Stimulated activated CD8-positive, alpha-beta memory T cell treated with anti-CD3 and anti-CD28 coated beads, Interleukin-15, amount 100 ng/mL, for 48 hours (primary cell): ENCODE measurements at places on chromosomes 5 and 9.

GRCh38 chr9:36941441-36941840, 92.6 kb downstream of the PAX5 start:
- DNase-seq = no peak

DNA sequence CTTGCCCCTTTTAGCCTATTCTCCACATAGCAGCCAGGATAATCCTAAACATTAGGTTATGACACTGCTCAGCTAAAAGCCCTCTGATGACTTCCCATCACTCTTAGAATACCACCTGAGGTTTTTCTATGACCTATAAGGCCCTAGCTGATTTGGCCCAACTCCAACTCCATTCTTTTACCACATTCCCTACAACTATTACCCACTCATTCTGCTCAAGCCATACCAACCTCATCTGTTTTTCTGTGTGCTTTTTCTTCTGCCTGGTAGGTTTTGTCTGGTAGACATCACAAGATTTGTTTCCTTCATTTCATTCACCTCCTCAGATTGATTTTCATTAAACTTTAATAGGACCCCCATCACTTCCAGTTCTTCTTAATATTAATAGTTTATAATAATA, 12.5 kb upstream of the FCHO2 start:
- DNase-seq = no peak

DNA sequence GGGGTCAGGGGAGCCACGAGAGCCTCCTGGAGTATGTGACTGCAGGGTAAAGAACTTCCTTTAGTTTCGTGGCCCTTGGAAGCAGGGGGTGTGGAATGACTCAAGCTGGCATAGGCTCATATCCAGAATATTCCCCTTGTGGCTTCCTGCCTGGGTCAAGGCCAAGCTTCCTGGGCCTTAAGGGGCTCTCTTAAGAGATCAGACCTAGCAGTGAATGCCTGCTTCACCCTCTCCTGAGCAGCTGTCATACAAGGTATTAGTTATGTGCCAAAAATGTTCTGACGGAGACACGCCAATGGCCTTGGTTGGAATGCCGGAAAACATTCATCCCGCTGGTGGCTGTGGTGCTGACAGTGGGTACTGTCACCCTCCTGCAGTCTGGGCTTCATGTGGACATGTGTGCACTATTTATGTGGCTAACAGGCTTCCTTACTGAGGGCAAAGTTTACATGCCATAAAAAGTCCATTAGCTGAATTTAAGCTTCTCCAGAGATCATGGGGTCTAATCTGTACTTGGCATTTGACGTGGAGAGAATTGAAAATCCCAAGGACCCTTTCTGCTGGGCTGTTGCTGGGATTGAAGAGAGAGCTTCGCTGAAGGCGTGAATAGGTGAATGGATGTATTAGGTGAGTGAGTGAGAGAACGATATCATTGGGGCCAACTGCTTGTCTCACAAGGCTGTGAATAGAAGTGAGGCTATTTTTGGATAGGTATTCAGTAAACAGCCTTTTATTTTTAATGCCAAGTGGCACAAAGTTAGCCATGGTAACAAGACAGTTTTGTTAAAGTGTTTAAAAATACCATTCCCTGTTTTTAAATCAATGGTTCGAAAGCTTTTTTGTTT, 156.8 kb downstream of the MACROH2A1 start:
- DNase-seq = no peak

DNA sequence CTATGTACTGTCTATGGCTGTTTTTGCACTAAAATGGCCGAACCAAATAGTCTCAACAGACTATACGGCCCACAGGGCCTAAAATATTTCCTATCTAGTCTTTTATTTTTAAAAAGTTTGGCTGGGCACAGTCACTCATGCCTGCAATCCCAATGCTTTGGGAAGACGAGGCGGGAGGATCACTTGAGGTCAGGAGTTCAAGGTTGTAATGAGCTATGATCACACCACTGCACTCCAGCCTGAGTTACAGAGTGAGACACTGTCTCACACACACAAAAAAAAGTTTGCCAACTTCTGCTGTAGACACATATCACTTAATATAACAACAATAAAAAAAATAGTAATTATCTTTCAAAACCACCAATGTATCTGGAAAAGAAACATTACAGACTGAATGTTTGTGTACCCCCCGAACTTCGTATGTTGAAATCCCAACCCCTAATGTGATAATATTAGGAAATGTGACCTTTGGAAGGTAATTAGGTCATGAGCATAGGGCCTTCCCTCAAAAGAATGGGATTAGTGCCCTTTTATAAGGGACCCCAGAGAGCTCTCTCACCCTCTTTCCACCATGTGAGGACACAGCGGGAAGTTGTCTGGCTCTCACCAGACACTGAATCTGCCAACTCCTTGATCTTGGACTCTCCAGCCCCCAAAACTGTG, 53.5 kb upstream of the HK3 start:
- DNase-seq = no peak

GRCh38 chr9:37405350-37405749, 17.1 kb upstream of the GRHPR start:
- no peak for DNase-seq

- no peak for DNase-seq
Measured at GRCh38 chr5:180126716-180127681, 55.4 kb upstream of the RNF130 start.

GRCh38 chr9:133027134-133027533, 3.7 kb upstream of the GTF3C5 start:
- DNase-seq = no peak

DNA sequence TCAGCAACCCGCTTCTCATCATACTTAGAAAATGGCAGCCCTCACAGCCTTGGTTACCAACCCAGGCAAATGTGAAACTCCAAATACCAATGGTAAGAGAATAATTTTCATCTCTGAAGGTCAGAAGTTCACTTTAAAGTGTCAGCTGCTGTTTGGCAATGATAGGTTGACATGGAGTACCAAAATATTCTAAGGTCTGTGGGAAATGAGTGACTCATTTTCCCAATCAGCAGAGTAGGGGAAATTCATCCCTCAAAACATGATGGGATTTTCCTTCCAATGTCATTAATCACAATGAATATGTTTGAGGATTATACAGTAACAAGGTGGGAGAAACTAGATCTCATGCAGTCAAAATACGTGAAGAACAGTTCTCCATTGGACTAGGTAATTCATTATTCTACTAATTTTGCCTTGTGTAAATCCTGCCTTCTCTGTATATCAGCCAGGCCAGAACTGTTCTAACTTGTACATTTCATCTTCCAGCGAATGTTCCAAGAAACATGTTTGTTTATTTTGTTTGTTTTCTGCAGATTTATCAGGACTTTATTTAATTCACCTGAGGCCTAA, 53.1 kb upstream of the ERBIN start:
- DNase-seq = no peak

- no peak for DNase-seq
Measured at GRCh38 chr9:9173264-9173663, 1373.7 kb upstream of the DMAC1 start.

- DNase-seq = no peak
Measured at GRCh38 chr5:172506921-172507320, 52.6 kb upstream of the SH3PXD2B start.

GRCh38 chr9:120366644-120367019, 213.3 kb downstream of the CDK5RAP2 start:
- no peak for DNase-seq

DNA sequence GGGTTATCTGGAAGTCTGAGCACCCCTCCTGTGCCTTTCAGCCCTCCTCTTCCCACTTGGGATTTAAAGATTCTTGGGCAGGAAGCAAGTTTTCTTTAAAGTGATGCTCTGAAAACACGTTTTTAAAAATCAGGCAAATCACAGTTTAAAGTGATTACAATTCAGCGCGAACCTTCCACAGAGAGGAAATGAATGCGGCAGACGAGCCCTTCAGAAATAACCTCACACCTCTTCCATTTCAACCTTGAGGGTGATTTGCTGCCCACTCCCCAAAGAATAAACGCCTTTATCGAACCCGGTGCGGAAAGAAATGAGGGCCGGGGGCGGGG, 2.3 kb upstream of the EFNA5 start:
- DNase-seq = no peak

- no peak for DNase-seq
Measured at GRCh38 chr9:136927343-136928271, 16.9 kb downstream of the FBXW5 start.

GRCh38 chr9:118302721-118303120, 598.5 kb downstream of the TLR4 start:
- DNase-seq = no peak

DNA sequence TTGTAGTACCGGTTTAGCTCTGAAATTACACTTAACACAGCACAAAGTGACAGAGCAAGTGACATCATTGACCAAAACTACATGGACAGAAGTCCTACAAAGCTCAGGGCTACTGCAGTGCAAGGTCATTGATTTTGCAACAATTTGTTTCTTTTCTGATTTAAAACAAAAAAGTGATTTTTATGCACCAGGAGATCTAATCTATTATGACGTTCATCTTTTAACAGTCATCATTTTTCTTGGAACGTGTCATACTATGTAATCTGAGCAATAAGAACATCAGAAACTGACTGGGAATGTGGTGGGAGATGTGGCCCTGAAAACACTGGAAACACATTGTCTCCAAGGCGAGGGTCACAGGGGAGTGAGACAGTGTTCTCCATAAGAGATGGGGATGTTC, 17.4 kb upstream of the ZFAND5 start:
- no peak for DNase-seq

DNA sequence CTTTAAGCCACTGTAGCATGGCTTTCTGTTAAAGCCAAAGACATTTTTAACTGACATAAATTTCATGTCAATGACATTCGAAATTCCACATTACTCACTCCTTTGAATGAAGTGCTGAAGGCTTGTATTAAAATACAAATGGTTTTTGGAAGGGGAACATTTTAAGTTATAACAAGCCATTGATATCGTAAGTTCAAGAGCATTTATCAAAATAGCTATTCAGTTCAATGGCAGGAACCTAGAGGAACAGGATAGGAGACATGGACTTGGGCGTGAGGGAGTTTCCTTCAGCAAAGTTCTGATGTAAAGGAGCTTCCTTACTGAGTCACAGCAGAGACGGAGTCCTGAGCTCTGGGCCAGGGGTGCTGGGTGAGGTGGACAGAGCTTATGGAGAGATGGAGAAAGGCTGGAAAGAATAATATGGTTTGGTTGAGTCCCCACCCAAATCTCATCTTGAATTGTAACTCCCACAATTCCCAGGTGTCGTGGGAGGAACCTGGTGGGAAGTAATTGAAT, 631.8 kb downstream of the BNC2 start:
- DNase-seq = no peak

DNA sequence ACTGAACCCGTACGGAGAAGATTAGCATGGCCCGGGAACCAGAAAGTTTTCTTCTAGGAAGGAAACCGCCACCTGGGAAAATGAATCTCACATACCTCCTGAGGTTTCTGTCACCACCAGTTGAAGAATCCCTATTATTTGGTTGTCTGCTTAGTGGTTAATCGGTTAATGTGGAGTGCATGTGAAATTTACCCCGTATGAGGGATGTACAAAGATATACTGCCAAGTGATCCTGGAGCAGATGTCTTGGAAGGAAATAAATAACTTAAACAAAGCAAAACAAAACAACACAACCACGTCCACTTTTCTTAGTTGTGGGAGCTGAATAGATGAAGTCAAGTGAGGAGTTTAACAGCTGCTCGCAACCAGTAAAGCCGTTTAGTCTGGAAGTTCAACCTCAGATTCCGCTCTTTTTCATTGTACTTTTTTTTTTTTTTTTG, 3.8 kb downstream of the DMRT2 start:
- DNase-seq = no peak

DNA sequence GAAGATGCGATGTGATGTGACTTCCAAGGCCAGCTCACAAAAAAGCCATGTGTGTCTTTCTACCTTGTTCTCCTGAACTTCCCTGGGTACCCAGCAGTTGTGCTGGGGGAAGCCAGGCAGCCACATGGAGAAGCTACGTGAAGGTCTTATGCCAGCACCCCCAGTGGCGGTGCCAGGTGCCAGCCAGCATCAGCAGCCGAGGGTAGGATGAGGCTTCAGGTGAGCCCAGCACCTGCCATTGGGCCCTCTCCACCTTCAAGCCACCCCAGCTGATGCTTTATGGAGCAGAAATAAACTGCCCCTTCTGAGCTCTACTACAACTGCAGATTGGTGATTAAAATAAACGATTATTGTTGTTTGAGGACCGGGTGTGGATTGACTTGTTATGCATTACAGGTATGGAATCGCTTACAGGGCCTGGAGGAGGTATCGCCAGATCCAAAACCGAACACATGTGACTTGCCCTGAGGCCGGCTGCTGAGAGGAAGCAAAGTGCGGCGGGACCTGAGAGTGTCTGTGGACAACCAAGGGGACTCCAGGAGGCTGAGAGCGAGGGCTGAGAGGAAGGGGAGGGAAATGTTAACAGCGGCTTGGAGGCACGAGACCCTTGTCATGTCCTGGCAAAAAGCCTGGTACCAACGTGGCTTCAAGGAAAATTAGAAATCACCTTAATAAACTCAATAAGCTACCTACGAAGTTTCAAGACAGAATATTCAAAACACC, 36.0 kb upstream of the OLFM1 start:
- no peak for DNase-seq

DNA sequence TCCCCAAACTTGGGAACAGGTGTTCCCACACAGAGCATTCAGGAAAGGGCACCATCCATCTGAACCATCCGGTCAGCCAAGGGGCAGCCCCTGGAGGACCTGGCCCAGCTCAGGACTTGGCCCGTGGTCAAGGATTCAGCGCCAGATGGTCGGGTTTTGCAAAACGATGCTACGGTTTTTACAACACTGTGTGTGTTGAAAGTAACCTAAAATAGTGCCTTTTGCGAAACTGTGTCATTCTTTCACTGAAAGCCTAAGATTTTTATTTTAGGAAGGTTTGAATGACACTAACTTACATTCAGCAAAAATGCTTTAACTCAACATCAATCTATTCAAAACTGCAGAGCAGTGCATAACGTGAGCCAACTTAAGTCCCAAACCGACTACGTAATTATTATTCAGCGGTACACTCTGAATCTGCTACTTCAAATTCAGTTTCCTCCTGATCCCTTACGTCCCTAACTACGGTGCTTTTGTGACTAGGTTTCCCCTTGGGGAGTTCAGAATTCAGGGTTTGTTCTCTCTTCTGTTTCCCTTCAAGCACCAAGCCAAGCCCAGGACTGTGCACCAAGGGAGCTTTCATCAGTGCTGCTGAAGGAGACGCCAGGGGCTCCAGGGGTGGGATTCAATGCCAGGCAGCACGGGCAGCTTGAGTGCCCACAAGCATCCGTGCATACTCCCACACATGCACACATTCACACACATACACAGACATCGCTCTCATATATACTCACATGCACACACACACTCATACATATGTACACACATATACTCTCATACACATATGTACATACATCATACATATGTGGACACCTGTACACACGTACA, 25.8 kb downstream of the LPCAT1 start:
- no peak for DNase-seq

DNA sequence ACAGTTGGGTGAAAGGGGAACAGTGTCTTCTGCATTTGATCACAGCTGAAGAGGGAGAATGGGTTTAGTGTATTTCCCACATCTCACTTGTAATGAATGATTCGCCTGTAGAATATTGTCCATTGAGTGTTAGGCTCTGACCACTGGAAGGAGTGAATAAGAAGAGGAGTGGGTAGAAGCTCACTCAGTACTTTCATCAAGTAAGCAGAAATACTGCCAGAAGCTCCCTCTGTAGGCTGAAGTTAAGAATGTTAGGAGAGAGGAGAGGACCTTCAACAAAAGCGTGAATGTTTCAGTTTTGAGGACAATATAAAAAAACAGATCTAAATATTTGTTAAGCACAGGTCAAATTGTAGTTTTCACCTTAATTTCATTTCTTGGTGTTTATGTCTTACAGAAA, 27.5 kb downstream of the FSD1L start:
- no peak for DNase-seq

GRCh38 chr5:126263591-126264184, 159.5 kb upstream of the GRAMD2B start:
- DNase-seq = no peak
